ENCODE measurements at places on chromosomes 12 and 14.
A peak's percentile ranks its signal among the peaks of the same experiment; 100 is the strongest.

DNA sequence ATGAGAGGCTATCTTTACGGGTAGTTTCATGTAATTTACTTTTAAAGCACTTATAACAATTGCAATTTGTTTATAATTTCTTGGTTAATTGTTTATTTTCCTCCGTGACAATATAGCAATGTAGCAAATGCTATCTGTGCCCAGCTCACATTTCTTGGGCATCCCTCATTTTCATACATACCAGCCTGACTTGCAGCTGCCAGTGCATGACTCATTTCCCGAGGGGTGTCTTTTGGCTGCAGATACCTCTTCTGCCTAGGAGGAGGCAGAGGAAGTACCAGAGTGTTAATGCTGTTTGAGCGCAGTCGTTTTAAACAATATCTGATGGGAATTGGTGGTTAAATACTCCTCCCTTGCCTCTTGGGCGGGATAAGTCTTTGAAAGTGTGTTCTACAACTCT lies 104.2 kb upstream of the ABCD2 start:
- peak; percentile 14 for DNase-seq

DNA sequence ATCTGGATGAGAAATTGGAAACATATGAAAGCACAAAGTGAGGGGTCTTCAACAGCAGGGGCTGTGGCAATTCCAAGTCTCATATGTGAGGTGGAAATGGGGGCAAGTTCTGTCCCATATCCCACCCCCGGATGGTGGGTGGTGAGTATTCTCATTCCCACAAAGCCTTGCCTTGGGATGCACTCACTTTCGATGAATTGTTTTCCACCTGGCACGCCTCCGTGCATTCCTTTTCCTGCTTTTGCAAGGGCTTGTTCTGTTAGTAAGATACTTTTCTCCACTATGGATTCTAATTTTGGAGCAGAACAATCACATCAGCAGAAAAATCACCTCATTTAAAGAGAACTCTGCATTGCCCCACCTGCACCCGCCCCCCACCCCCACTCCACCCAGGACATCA lies 3.1 kb downstream of the LACRT start:
- no peak for DNase-seq

GRCh38 chr14:27181333-27181732 lies 583.5 kb upstream of the NOVA1 start:
- DNase-seq = no peak

- no peak for DNase-seq
These were observed 169.5 kb upstream of the EGLN3 start for GRCh38 chr14:34120185-34120977.

All from natural killer cell (primary cell).